ENCODE measurements at places on chromosomes 5 and 9. TPM values are rescaled to one million over a fixed set of nuclear protein-coding genes. Genes with fewer than 3 reads are reported as not detected.

Gene ENTPD2
- not detected for total RNA-seq

Gene PAEP
- total RNA-seq: not detected

Gene GARIN3
- not detected for total RNA-seq

Gene F12
- 0.20 TPM for total RNA-seq

Gene PLPP7
- 19.0 TPM for total RNA-seq

Gene BTNL8
- total RNA-seq: not detected

Gene INSL6
- not detected for total RNA-seq

Gene ATP6V1G1
- 314 TPM for total RNA-seq

Gene MACROH2A1
- total RNA-seq: 142 TPM

Gene IRX2
- total RNA-seq: not detected

Gene ZNF883
- total RNA-seq: 0.72 TPM

Gene C5orf58
- not detected for total RNA-seq

Measured in adrenal gland (tissue), 19 donors.